ENCODE measurements at places on chromosomes 1 and 21. TPM values are rescaled to one million over a fixed set of nuclear protein-coding genes. Genes with fewer than 3 reads are reported as not detected.

The ESRRG gene
- 5.4 TPM for total RNA-seq

The HPDL gene
- total RNA-seq: 0.19 TPM

The SLC2A5 gene
- not detected for total RNA-seq

The LY9 gene
- total RNA-seq: not detected

The SAMSN1 gene
- total RNA-seq: 1.6 TPM

The ZMYND12 gene
- not detected for total RNA-seq

The TAGLN2 gene
- total RNA-seq: 187 TPM

The SDC3 gene
- total RNA-seq: 62.7 TPM

The HMCN1 gene
- total RNA-seq: 53.0 TPM

The LCE6A gene
- not detected for total RNA-seq

The TSSK3 gene
- total RNA-seq: not detected

The GUCA2A gene
- not detected for total RNA-seq

The ADORA1 gene
- 0.50 TPM for total RNA-seq

Measured in esophagus muscularis mucosa (tissue), 4 donors.